DMS153 (cell line): ENCODE measurements at places on chromosomes 7 and 10.

DNA sequence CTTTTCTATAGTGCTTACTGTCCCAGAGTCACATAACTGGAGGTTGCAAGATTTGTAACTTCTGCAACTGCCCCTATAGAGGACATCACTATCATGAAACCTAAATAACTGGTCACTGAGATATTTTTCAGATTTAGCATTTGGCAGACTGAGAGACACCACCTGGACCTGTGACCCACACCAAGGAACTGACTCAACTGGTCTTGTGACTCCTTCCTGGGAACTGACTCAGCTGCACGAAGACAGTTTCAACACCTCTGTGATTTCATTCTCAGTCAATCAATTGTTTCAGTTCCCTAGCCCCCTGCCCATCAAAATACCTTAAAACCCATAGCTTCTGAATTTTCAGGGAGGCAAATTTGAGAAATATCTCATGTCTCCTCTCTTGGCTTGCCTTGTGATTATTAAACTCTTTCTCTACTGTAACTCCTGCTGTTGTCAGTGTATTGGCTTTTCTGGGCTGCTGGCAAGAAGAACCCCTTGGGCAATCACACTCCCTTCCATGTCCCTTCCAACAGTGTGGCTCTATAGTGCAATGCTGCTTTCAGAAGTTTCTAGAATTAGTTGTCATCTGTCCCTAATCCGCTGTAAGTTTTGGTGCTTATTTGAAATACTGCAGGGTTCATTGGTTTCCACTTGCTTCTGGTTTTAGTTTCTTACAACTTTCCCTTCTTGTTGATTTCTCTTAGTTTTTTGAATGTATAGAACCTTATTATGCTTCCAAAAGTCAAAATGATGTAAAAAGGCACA is 127.8 kb upstream of the ADCY1 start:
- no peak for DNase-seq

DNA sequence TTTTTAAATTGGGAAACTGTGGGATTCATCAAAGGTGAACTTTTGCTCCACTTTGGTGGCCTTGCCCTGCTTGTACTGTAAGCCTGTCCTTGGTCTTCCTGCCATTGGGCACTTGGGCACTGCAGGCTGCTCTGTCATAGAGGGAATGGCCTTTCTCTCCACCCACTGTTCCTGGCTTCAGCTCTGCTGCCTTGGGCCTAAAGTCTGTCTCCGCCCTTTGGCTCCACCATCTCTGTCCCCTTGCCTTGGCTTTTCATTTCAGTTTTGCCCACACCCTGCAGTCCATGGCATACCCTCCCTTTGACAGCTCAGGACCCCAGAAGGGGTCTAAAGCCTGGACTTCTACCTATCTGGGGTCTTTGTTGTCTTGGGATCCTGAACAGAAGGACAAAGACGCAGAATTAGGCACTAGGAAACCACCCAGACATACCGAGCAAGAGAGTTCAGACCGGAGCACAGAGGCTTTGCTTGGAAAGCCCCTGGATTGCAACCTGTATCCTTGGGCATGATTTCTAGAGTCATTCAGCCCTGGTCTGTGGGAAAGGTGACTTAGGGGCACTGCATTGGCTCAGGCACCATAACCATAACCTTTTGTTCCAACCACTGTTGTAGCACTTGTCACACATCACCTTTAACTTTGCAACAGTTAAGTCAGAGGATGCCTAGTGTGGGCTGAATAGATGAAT is 5.2 kb upstream of the ARHGAP22 start:
- no peak for DNase-seq

DNA sequence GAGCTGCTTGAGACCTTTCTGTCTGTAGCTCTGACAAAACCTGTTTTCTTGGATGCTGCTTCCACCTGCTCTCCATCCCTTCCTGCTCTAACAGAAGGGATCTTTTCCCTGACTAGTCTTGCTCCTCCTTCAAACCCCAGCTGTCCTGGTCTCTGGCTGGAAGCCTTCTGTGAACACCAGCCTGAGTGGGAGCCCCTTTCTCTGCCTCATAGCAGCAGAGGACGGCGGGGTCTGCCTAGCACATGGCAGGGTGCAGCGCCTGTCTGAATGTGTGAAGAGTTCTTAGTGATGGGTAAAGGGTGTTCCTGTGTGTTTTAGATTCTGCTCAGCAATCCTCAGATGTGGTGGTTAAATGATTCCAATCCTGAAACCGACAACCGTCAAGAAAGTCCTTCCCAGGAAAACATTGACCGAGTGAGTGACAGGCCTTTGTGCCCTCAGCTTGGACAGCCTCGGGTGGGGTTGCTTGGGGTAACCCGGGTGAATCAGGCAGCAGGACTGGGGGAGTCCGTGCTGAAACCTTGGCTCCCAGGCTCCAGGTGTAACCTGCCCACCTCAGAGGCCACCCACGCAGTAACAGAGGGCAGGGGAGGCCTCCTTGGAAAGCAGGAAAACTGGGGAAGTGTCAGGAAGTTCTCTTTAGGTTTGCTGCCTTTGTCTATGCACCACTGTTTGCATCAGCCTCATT is 34.1 kb downstream of the NUB1 start:
- DNase-seq: no peak

DNA sequence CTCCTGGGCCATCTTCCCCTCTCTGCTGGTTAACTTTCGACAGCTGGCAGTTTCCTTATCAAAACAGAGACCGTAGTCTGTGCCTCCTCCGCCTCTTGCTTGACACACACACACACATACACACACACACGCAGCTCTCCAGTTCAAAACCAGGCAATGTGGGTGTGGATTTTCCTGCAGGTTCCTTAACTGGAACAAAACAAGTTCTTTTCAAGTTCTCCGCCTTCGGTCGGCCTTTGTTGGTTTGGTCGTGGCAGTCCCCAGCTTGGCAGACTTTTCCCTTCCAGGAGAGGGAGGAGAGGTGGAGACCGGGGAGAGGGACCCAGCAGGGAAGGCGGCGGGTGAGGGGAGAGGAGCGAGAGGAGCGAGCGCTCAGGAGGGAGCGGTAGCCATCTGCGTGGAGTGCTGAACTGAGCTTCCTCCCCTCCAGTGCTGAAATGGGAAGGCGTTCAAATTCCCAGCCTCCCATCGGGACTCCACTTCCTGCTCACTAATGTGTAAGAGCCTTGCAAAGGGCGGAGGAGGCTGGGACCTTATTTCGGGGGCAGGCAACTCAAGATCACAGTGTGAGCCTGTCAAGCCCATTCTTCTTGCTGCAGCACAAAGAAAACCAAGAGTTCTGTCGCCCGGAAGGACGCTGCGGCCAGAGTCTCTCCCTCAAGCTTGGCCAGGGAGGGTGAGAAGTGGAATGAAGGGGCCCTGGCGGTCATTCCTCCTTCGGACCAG is 120.6 kb downstream of the PRPF18 start:
- peak; percentile 8 for DNase-seq

DNA sequence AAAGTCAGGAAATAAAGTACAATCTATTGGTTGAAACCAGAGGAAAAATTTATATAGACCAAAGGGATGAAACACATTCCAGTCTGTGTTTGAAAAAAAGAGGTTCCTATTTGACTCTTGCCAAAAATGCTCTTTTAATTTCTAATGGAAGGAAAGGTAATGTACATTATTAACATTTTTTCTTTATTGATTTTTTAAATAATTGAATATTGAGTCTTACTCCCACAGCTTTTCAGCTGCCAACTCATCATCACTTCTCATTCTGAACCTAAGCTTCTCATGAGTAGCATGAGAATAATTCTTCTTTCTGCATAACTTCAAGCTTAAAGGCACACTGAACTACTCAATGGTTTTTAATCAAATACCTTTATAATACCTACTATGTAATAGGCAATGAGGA is 49.8 kb upstream of the FHIP2A start:
- DNase-seq: no peak

DNA sequence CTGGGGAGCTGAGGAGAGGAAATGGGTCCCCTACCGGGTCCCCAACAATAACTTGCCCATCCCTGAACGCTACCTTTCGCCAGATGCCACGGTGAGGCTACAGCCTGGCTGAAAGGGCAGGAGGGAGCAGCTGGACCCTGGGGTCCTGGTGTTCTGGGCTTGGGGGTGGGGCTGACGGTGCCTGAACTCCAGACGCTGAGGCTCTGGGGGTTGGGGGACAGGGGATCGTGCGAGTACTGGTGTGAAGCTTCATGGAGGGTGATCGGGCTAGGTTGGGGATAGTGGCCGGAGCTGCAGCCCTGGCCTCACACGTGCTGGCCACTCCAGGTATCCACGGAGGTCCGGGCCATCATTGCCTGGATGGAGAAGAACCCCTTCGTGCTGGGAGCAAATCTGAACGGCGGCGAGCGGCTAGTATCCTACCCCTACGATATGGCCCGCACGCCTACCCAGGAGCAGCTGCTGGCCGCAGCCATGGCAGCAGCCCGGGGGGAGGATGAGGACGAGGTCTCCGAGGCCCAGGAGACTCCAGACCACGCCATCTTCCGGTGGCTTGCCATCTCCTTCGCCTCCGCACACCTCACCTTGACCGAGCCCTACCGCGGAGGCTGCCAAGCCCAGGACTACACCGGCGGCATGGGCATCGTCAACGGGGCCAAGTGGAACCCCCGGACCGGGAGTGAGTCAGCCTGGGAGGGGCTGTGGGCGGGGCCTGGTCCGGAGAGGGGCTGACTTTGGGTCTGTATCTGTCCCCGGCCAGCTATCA is 8.3 kb downstream of the AEBP1 start:
- DNase-seq: peak; percentile 54

- DNase-seq: no peak
These were observed 431.2 kb upstream of the C7orf33 start for GRCh38 chr7:148159331-148159730.

- DNase-seq: no peak
These were observed 148.0 kb upstream of the NRP1 start for GRCh38 chr10:33482486-33482885.

GRCh38 chr7:33400214-33400538 is 270.8 kb downstream of the BBS9 start:
- DNase-seq: no peak
